ENCODE measurements at places on chromosomes 12 and 14.

DNA sequence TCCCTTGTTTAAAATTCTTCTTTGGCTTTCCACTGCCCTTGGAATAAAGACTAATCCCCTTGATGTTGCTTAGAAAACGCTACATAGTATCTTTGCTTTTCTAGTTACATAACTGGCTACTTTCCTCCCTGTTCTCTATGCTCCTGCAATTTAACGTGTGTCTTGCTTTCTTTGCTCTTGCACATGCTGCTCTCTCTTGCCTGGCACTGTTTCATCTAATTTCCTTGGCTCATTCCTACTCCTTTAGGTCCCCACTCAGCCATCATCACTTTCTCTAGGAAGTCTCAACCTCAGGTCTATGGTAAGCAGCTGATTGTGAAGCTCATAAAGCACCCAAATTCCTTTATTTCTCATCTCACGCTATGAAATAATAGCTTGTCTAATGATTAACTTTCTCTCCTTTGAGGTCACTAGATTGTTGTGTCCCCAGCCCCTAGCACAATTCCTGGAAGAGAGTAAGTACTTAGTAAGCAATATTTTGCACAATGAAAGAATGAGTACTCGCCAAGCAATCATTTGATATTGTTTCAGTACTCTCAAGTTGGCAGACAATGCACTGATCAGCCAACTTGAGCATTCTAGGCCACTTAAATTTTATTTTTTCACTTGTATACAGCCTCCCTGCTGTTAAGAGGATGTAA is 3.3 kb downstream of the ALDH6A1 start:
- peaks cover 15% of the 10 kb centered on the region for H3K36me3 ChIP-seq
- H3K4me3 ChIP-seq = no peak overlapping the region
- H3K27ac ChIP-seq = peak overlapping the region; percentile 14
- no peaks in the 10 kb centered on the region for H3K27me3 ChIP-seq
- H3K4me1 ChIP-seq = peaks cover 38% of the 10 kb centered on the region

DNA sequence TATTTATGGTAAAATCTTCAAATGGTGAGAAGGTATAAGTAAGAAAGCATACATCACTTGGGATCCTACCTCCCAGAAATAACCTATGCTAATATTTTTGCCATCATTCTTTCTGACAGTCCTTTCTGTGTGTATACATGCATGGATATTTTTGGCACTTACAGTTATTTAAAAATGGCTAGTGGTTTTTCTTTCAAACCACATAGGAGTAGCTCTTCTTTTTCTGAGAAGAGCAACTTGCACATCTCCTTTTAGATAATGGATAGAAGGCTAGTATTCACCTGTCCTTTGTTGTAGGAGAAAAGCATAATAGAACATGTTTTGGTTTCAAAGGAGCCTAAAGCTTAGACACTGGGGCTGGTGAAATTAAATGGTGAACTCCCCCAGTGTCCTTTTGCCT is 87.3 kb downstream of the EMP1 start:
- H3K27ac ChIP-seq = no peak overlapping the region
- H3K36me3 ChIP-seq = no peaks in the 10 kb centered on the region
- H3K4me3 ChIP-seq = no peak overlapping the region
- H3K27me3 ChIP-seq = no peaks in the 10 kb centered on the region
- H3K4me1 ChIP-seq = no peaks in the 10 kb centered on the region

DNA sequence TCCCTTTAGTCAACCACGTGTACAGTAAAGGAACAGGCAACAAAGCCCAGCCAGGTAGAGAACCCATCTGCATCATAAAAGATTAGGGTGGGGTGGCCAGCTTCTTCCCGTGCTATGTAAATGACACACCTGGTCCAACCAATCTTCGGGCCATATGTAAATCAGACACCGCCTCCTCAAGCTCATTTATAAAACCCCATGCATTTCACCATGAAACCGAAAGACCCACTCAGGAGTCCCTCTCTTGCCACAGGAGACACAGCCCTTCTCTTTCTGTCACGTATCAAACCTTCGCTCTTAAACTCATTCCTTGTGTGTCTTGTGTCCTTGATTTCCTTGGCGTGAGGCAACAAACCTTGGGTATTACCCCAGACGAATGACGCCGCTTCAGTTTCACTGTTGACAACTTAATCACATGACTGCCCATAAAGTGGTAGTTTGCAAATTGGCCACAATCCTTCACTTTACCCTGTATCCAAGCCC is 59.8 kb upstream of the TBPL2 start:
- H3K27me3 ChIP-seq = no peaks in the 10 kb centered on the region
- H3K4me3 ChIP-seq = no peak overlapping the region
- DNase-seq = no peak
- H3K36me3 ChIP-seq = no peaks in the 10 kb centered on the region
- H3K4me1 ChIP-seq = no peaks in the 10 kb centered on the region
- no peak overlapping the region for H3K27ac ChIP-seq

GRCh38 chr14:85909581-85909980 is 379.6 kb downstream of the FLRT2 start:
- H3K36me3 ChIP-seq = no peaks in the 10 kb centered on the region
- no peaks in the 10 kb centered on the region for H3K4me1 ChIP-seq
- no peak overlapping the region for H3K27ac ChIP-seq
- no peaks in the 10 kb centered on the region for H3K27me3 ChIP-seq

DNA sequence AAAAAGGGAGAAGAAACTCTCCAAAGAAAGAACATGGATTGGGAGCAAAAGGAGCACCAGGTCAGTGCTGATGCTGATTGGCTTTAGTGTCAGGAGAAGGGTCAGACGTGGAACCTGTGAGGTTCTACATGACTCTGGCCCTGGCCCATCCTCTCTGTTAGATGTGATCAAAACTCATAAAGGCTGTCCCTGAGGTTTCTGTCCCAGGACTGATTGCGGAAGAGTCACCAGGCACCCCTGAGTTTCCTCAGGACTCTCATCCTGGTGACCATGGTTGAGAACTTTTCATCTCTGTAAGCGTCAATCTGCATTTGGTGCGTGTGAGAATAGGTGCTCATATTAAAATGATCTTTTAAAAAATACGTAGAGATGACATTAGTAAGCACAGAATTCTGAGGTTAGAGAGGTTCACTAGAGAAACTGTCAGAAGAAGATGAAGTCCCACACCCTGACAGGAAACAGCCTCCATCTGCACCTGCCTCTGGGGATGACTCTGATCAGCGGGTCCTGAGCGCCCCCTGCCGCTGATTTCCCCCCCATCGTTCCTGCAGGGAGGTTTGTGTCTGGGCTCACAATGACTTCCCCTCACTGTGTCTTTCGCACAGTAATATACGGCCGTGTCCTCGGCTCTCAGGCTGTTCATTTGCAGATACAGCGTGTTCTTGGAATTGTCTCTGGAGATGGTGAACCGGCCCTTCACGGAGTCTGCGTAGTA is 741.8 kb downstream of the TMEM121 start:
- H3K4me3 ChIP-seq = no peak overlapping the region
- DNase-seq = no peak

DNA sequence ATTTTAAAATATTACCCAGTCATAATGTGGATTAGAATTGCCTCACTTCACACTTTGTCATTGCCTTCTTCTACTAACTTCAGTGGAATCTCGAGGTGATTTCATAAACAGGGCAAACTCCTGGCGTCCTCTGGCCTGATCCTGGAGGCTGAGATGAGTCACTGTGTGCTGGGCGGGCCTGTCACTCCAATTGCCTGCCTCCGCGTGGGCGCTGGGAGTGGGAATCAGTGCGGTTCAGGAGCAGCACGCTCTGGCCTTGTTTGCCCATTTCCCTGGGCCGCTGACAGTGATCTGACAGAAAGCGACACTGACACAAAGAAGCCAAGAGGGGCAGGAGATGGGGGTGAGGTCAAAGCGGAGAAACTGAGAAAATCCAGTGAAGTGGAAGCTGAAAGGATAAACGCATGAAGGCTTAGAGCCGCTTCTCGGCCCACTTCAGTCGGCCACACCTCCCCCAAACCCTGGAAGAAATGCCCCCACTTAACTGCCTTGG is 29.7 kb downstream of the LGR5 start:
- no peak overlapping the region for H3K27ac ChIP-seq
- H3K36me3 ChIP-seq = no peaks in the 10 kb centered on the region
- H3K4me3 ChIP-seq = no peak overlapping the region
- no peaks in the 10 kb centered on the region for H3K4me1 ChIP-seq
- H3K27me3 ChIP-seq = no peaks in the 10 kb centered on the region

- H3K27me3 ChIP-seq = no peaks in the 10 kb centered on the region
- H3K27ac ChIP-seq = no peak overlapping the region
- no peaks in the 10 kb centered on the region for H3K36me3 ChIP-seq
- DNase-seq = no peak
- no peak overlapping the region for H3K4me3 ChIP-seq
These were observed 89.9 kb downstream of the SLC24A4 start for GRCh38 chr14:92412912-92413311.

DNA sequence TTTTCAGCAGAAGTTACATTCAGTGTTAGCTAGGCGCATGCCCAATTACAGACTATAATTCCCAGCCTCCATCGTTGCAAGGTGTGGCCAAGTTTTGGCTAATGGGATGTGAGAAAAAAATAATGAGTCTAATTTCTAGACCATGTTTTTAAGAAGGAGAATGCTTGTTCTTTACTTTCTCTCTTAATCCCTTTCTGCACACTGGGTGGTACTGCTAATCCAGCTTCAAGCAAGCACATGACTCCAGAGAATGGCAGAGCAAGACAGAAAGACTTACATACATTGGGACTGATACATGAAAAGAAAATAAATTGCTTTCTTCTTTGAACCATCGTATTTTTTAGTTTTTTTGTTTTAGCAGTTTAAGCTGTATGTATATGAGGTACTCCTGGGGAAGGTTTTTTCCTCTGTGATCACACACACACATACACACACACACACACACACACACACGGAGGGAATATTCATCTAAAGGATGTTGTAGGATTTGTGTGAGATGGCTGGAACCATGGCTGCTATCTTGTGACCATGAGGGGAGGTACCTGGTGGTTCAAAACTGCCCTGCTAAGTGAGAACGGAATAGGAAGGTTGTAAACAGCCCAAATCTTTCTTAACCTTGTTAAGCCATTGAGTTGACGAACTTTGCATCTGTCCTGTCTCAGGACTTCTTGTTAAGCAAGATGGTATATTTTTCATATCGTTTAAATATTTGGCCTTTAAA is 34.3 kb upstream of the LTA4H start:
- no peaks in the 10 kb centered on the region for H3K27me3 ChIP-seq
- H3K4me3 ChIP-seq = no peak overlapping the region
- DNase-seq = no peak
- H3K27ac ChIP-seq = no peak overlapping the region
- no peaks in the 10 kb centered on the region for H3K36me3 ChIP-seq
- H3K4me1 ChIP-seq = no peaks in the 10 kb centered on the region

GRCh38 chr12:116922194-116922897 is 11.6 kb downstream of the FBXW8 start:
- no peaks in the 10 kb centered on the region for H3K4me1 ChIP-seq
- no peaks in the 10 kb centered on the region for H3K36me3 ChIP-seq
- no peak for DNase-seq
- no peak overlapping the region for H3K27ac ChIP-seq

DNA sequence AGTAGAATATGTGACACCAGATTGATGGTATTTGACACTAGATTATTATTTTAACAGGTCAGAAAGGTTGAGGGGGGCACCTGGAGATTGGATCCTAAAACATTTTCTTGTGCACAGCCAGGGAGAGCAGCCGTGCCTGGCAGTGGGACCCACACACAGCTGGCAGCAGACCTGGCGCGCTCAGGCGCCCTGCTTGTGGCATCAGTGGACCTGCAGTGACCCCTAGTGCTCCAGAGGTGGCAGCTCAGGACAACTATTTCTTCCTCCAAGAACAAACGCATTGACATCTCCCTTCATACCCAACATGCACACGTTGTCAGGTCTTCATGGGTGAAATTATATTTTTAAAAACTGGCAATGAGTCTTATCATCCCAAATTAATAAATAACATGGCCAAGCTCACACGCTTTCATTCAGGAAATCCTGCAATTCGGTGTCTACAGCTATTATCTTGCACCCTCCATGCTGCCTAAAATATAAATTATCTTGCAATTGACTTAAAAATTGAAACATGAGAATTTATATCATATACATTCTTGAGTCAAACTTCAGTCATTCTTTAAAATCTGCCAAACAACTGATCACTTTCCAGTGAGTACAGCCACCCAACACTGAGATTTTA is 7.7 kb upstream of the TMEM132D start:
- H3K27me3 ChIP-seq = no peaks in the 10 kb centered on the region
- no peak overlapping the region for H3K27ac ChIP-seq
- DNase-seq = no peak
- no peak overlapping the region for H3K4me3 ChIP-seq

DNA sequence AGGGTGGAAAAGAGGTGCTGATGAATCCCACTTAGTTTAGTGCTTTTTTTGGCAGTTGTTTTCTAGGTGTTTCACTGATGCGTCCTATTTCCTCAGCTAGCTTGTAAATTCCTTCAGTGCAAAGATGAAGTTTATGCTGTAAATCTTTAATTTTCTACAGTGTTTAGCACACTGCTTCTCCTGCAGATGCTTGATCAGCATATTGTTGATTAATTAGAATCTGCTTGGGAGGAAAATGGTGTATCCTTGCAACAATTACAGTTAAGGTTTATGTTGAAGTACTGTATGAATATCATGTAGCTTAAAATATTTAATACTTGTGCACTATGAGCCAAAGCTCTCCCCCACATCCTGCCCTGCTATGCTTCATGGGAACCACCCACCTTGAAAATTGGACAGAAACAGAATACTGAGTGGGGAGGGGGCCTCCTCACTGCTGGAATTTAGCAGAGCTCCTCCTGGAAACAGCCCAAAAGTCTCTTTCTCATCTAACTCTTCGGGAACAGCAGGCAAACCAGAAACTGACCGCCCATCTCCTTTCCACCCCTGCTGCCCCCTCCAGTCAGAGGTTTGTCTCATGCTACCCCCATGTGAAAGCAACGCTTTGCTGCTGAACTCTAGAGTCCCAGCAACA is 20.3 kb upstream of the DHRS4 start:
- no peaks in the 10 kb centered on the region for H3K27me3 ChIP-seq
- H3K4me3 ChIP-seq = no peak overlapping the region
- no peaks in the 10 kb centered on the region for H3K36me3 ChIP-seq

DNA sequence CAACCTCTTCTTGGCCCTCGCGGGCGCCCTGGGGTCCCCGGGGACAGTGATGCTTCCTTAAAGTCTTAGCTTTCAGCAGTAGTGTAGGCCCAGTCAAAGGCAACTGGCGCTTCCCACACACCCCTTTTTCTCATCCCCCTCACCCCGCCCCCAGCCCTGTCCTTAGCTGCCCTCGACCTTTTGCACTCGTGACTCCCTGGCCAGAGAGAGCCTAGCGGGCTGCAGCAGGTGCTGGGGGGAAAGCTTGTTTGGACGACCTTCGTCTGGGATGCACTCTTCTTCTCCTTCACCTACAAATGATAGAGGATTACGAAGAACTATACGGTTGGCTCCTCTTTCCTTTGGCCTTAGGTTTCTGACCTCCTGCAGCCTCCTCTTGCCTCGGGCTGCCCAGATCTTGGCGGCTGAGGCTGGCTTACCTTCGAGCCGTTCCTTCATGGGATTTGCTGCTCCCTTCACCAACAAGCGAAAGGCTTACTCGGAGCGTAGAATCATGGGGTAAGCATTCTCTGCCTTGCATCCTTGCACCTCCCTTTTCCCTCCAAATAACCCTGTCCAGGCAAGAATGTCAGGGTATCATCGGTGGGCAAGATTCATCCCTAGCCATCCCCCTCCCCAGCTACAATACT is 815 bp downstream of the COQ10A start:
- peak overlapping the region; percentile 72 for H3K4me3 ChIP-seq
- no peaks in the 10 kb centered on the region for H3K4me1 ChIP-seq
- no peaks in the 10 kb centered on the region for H3K36me3 ChIP-seq
- no peaks in the 10 kb centered on the region for H3K27me3 ChIP-seq
- no peak for DNase-seq
- H3K27ac ChIP-seq = peak overlapping the region; percentile 89

- no peaks in the 10 kb centered on the region for H3K4me1 ChIP-seq
- H3K27me3 ChIP-seq = no peaks in the 10 kb centered on the region
- peak overlapping the region; percentile 77 for H3K27ac ChIP-seq
- H3K4me3 ChIP-seq = no peak overlapping the region
- no peaks in the 10 kb centered on the region for H3K36me3 ChIP-seq
- DNase-seq = no peak
These were observed 259.2 kb upstream of the NOVA1 start for GRCh38 chr14:26856876-26857518.
